ENCODE measurements at places on chromosomes 13 and 19. TPM values are rescaled to one million over a fixed set of nuclear protein-coding genes. Genes with fewer than 3 reads are reported as not detected.

The CEACAM4 gene
- total RNA-seq, result not detected

The CTXN1 gene
- total RNA-seq, result 89.4 TPM

The GJB6 gene
- total RNA-seq, result 6.3 TPM

The ATP8B3 gene
- total RNA-seq, result 67.7 TPM

The TEKTIP1 gene
- total RNA-seq, result not detected

The TNFSF9 gene
- total RNA-seq, result 2.9 TPM

Data from Panc1 (cell line).